ENCODE measurements at places on chromosomes 12 and 14.
A peak's percentile ranks its signal among the peaks of the same experiment; 100 is the strongest.

DNA sequence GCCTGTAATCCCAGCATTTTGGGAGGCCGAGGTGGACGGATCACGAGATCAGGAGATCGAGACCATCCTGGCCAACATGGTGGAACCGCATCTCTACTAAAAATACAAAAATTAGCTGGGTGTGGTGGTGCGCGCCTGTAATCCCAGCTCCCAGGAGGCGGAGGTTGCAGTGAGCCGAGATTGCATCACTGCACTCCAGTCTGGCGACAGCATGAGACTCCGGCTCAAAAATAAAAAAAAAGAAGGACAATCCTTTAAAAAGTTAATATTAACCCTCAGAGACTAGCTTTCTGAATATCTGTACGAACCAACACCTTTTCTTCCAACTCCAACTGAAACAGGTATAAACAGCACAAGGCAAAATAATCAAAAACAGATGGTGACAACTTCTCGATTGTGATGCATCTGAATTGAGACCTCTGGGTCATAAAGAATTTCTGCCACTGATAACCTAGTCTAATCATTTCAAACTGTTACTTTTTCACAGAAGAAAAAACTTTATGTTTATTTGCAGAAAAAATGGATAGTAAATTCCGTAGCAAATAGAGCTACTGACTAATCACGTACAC, 27.8 kb downstream of the CLIP1 start:
- no peak for DNase-seq

DNA sequence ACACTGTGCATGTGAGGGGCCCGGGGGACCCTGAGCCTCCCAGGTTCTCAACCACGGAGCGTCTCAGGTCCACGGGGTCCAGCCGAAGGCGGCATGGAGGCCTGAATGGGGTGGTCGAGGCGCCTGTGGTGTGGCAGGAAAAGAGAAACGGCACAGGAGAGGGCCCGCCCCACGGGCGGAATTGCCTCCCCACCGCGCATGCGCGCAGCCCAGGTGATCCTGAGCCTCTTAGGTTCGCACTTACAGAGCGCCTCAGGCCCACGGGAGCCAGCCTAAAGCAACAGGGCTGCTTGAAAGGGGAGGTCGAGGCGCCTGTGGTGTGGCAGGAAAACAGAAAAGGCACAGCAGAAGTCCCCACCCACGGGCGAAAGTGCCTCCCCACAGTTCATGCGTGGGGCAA, 311.0 kb downstream of the ALG10 start:
- no peak for DNase-seq

DNA sequence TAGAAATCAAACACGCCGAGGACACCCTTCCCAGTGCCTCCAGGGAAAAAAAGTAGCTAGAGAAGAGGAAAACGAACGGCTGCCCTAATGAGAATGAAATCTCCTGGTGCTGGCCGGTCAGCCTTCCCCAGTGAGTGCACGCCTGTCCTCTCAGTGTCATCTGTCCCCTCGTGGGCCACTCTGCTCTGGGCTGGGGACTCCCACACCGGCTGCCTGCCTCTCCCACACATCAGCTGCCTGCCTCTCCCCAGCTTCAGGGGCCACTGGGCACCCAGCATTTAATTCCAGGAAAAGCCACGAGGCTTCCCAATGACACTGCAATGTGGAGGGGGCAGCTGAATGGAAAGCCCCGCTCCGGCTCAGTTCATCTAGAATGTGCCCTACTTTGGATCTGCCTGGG, 59.0 kb downstream of the CCDC85C start:
- DNase-seq: no peak

DNA sequence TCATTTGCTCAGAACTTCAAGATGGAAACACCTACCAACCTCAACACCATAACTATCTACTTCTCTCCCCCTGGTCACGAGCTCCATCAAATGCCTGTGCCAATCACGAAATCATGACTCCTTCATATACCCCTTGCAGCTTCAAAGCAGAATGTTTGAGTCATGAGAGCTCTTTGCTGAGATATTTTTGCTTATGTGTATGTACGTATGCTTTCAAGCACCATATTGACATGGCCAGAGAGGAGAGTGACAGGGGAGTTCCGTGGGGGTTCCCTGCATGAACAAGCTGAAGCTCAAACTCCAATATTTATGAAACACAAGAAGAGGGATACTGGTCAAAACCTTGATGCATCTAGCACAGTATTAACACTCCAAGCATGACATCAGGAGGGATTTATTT, 374.4 kb downstream of the DPF3 start:
- DNase-seq: peak; percentile 49

DNA sequence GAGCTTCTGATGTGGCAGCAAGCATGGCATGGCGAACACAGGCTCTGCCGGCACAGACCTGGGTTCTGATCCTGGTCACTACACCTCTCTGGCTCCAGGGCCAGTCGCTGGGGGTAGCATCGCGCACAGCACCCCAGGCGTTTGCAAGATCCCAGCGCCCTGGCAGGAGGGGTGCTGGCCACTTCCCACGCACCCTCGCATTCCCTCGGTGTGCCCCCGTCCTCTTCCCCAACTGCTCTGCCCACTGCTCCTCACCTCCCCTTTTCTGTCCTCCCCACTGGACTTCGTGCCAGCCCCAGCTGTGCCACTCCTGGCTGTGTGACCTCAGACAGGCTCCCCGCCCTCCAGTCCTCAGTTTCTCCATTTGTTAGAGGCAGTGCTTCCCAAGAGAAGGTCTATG, 2.8 kb downstream of the CDK2AP1 start:
- DNase-seq: no peak

GRCh38 chr14:30005114-30005808, 77.6 kb upstream of the PRKD1 start:
- no peak for DNase-seq

DNA sequence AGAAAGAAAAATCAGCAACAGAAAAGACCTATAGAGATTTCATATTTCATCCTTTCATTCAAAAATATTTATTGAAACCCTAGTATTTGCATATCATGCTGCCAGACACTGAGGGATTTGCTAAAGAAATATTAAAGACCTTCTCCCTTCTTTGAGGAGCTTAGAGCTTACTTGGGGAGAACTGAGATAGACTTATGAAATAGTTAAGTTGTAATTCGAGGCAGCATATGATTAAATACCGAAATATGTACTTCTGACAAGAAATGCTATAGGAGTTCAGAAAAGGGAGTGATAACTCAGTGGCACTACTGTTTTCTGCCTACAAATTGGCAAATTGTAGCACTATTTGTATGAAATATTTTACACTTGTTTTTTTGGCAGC, 59.1 kb downstream of the PLXNC1 start:
- DNase-seq: no peak

DNA sequence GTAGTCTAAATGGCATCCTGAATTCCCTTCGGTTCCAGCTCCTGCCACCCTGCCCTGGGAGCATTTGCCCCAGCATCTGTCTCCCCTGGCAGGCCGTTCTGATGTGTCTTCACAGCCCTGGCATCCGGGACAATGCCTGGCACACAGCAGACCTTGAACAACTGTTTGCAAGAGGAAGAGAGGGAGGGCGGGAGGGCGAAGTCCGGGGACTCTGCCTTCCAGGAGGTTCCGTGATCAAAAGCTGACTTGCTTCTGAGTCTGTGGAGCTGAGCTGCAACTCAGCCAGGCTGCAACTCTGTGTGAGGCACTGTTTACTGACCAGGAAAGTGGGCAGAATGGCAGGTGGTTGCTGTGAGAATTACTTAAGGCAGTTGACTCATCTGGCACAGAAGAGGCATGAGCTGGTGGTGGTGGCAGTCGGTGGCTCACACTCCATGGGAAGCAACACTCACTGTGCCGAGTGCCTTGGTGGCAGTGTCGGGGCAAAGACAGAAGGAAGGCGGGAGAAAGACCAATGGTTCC, 61.1 kb upstream of the DLK1 start:
- no peak for DNase-seq

DNA sequence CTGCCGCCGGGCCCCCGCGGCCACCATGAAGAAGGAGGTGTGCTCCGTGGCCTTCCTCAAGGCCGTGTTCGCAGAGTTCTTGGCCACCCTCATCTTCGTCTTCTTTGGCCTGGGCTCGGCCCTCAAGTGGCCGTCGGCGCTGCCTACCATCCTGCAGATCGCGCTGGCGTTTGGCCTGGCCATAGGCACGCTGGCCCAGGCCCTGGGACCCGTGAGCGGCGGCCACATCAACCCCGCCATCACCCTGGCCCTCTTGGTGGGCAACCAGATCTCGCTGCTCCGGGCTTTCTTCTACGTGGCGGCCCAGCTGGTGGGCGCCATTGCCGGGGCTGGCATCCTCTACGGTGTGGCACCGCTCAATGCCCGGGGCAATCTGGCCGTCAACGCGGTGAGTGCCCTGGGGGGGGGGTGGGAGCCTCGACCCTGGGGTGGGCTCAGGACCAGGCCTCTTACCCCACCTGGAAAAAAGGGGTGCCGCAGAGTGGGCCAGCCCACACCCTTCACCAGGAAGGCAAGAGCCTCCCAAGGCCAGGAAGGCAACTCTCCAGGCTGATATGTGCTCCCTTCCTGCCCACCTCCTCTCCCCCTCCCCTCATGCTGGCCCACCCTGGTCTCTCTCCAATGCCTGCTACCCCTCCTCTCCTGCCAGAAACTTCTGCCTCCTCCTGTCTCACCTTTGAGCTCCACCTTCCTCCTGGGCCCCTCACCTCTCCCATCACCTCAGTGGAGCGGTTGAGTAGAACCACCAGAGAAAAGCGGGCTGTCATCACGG, 507 bp downstream of the AQP5 start:
- no peak for DNase-seq

- DNase-seq: no peak
Observed at GRCh38 chr14:37623426-37623951, 28.1 kb downstream of the TTC6 start.

All from activated CD4-positive, alpha-beta T cell treated with anti-CD3 and anti-CD28 coated beads, Interleukin-2, Interleukin-6, amounts not matched to agents 100 ng/mL and 50 ng/mL, durations not matched to agents 16 hours and 8 hours (primary cell).